ENCODE measurements at places on chromosomes 5 and 9. TPM values are rescaled to one million over a fixed set of nuclear protein-coding genes. Genes with fewer than 3 reads are reported as not detected.
A peak's percentile ranks its signal among the peaks of the same experiment; 100 is the strongest.

TRIM7 gene
- total RNA-seq = 1.2 TPM

MUSK gene
- total RNA-seq = not detected

PCDHB5 gene
- 1.2 TPM for total RNA-seq

VLDLR gene
- 10.8 TPM for total RNA-seq

IL5 gene
- not detected for total RNA-seq

COL5A1 gene
- 21.2 TPM for total RNA-seq

ANXA1 gene
- 189 TPM for total RNA-seq

PCDHGA10 gene
- 4.4 TPM for total RNA-seq

S100Z gene
- not detected for total RNA-seq

- no peaks in the 10 kb centered on the region for H3K36me3 ChIP-seq
- DNase-seq = no peak
- no peaks in the 10 kb centered on the region for H3K27me3 ChIP-seq
- peaks cover 18% of the 10 kb centered on the region for H3K4me1 ChIP-seq
- H3K4me3 ChIP-seq = no peak overlapping the region
These were observed 2.5 kb downstream of the ABCA2 start for GRCh38 chr9:137025517-137025966.

- DNase-seq = no peak
- H3K36me3 ChIP-seq = no peaks in the 10 kb centered on the region
- H3K4me1 ChIP-seq = no peaks in the 10 kb centered on the region
- H3K27me3 ChIP-seq = no peaks in the 10 kb centered on the region
- H3K27ac ChIP-seq = no peak overlapping the region
These were observed 55.9 kb upstream of the CEMIP2 start for GRCh38 chr9:71824257-71824656.

- no peak for DNase-seq
- H3K36me3 ChIP-seq = no peaks in the 10 kb centered on the region
- no peak overlapping the region for H3K4me3 ChIP-seq
These were observed 10.6 kb downstream of the PLEKHG4B start for GRCh38 chr5:102411-103043.

- no peak overlapping the region for H3K27ac ChIP-seq
- no peak for DNase-seq
- H3K4me1 ChIP-seq = no peaks in the 10 kb centered on the region
These were observed 2.1 kb downstream of the RNU6ATAC start for GRCh38 chr9:134162212-134162775.

- H3K4me3 ChIP-seq = no peak overlapping the region
- H3K4me1 ChIP-seq = no peaks in the 10 kb centered on the region
- H3K27me3 ChIP-seq = no peaks in the 10 kb centered on the region
These were observed 28.8 kb downstream of the PDE4D start for GRCh38 chr5:59864718-59865117.

GRCh38 chr9:125556046-125556721, 150.8 kb downstream of the MAPKAP1 start:
- H3K27ac ChIP-seq = no peak overlapping the region
- no peaks in the 10 kb centered on the region for H3K27me3 ChIP-seq
- H3K4me1 ChIP-seq = peaks cover 2% of the 10 kb centered on the region
- H3K36me3 ChIP-seq = no peaks in the 10 kb centered on the region
- no peak overlapping the region for H3K4me3 ChIP-seq

DNA sequence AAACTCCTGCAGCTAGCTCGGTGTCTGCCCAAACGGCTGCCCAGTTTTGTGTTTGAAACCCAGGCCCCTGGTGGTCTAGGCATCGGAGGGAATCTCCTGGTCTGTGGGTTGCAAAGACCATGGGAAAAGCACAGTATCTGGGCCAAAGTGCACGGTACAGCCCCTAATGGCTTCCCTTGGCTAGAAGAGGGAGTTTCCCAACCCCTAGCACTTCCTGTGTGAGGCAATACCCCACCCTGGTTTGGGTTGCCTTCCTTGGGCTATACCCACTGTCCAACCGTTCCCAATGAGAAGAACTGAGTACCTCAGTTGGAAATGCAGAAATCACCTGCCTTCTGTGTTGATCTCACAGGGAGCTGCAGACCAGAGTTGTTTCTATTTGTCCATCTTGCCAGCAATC, 41.8 kb downstream of the CAVIN4 start:
- H3K27me3 ChIP-seq = no peaks in the 10 kb centered on the region
- no peaks in the 10 kb centered on the region for H3K36me3 ChIP-seq
- H3K4me3 ChIP-seq = no peak overlapping the region
- no peaks in the 10 kb centered on the region for H3K4me1 ChIP-seq
- no peak overlapping the region for H3K27ac ChIP-seq
- no peak for DNase-seq

GRCh38 chr5:34847056-34847455, 8.1 kb downstream of the TTC23L start:
- DNase-seq = no peak
- no peaks in the 10 kb centered on the region for H3K36me3 ChIP-seq
- no peak overlapping the region for H3K4me3 ChIP-seq
- H3K4me1 ChIP-seq = no peaks in the 10 kb centered on the region
- no peaks in the 10 kb centered on the region for H3K27me3 ChIP-seq
- no peak overlapping the region for H3K27ac ChIP-seq

GRCh38 chr5:121982146-121982892, 20.5 kb downstream of the SRFBP1 start:
- no peaks in the 10 kb centered on the region for H3K36me3 ChIP-seq
- no peak overlapping the region for H3K27ac ChIP-seq
- no peak overlapping the region for H3K4me3 ChIP-seq
- H3K4me1 ChIP-seq = no peaks in the 10 kb centered on the region
- H3K27me3 ChIP-seq = no peaks in the 10 kb centered on the region

DNA sequence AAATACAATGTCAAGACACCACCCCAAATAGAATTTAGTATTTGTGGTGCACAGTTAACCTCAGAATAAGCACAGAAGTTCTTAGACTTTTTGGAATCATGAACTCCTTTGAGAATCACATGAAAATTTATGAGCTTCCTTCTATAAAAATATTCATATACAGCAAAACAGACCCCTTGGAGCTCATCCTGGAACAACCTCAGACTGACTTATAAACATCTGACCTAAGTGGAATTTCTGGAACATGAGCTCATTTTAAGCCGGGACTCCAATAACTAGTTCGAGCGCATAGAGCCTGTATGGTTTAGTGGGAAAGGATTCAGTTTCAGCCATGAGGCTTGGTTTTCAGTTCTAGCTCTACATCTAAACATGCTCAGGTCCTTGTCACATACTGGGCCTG, 192.3 kb downstream of the DEPDC1B start:
- H3K27ac ChIP-seq = no peak overlapping the region
- no peaks in the 10 kb centered on the region for H3K4me1 ChIP-seq
- no peak overlapping the region for H3K4me3 ChIP-seq
- H3K36me3 ChIP-seq = no peaks in the 10 kb centered on the region
- no peak for DNase-seq

GRCh38 chr5:142118155-142118686, 9.6 kb downstream of the NDFIP1 start:
- no peak overlapping the region for H3K4me3 ChIP-seq
- H3K27ac ChIP-seq = peak overlapping the region; percentile 23
- no peaks in the 10 kb centered on the region for H3K36me3 ChIP-seq
- H3K4me1 ChIP-seq = peaks cover 13% of the 10 kb centered on the region

- H3K36me3 ChIP-seq = no peaks in the 10 kb centered on the region
- no peak overlapping the region for H3K27ac ChIP-seq
- no peak for DNase-seq
- no peak overlapping the region for H3K4me3 ChIP-seq
- H3K27me3 ChIP-seq = no peaks in the 10 kb centered on the region
These were observed 122.9 kb downstream of the DMAC1 start for GRCh38 chr9:7676609-7677156.

- H3K27me3 ChIP-seq = no peaks in the 10 kb centered on the region
- no peaks in the 10 kb centered on the region for H3K36me3 ChIP-seq
- no peak overlapping the region for H3K27ac ChIP-seq
- H3K4me1 ChIP-seq = no peaks in the 10 kb centered on the region
These were observed 372.6 kb upstream of the PRR16 start for GRCh38 chr5:120091376-120091948.

DNA sequence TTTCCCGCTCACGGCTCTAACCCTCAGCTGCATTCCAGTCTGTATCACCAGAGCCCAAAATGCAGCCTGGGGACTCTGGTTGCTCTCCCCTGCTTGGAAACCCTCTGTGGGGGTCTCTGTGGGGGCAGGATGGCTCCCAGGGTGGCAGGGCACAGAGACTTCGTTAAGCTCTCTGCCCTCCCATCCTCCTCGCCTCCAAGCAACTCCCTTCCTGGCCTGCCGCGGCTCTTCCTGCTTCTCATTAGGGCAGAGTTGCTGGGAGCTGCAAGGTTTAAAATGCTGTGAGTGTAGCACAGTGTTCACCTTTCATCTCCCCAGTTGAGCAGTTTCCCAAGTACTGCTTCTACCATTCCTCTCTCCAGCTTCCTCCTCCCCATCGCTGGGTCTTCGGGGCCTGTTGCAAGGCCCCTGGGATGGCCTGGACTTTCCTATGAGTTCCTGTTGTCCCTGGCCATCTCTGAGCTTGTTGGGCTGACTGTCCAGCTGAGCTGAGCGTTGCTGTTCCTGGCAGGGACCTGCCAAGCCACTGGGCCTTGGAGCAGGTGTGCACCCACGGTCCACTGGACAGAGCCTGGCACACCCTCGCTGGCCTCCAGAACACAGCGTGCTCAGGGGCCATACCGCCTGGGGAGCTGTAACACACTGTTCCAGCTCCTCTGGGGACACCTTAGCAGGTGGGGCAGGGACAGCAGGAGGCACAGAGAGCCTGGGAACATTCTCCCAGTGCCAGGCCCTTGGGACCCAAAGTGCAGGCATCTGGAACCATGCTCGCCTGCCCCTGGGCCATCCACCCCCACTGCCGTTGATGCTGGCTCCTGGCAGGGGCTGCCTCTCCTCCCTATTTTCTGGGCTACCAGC, 188.4 kb downstream of the C9orf50 start:
- H3K27me3 ChIP-seq = no peaks in the 10 kb centered on the region
- DNase-seq = no peak
- H3K36me3 ChIP-seq = no peaks in the 10 kb centered on the region
- H3K27ac ChIP-seq = no peak overlapping the region

GRCh38 chr5:140631831-140632365, 1.1 kb downstream of the CD14 start:
- no peaks in the 10 kb centered on the region for H3K4me1 ChIP-seq
- H3K36me3 ChIP-seq = no peaks in the 10 kb centered on the region
- no peak for DNase-seq
- H3K27ac ChIP-seq = peak overlapping the region; percentile 56
- H3K27me3 ChIP-seq = no peaks in the 10 kb centered on the region

GRCh38 chr9:83032065-83032625, 30.8 kb downstream of the RASEF start:
- H3K4me1 ChIP-seq = no peaks in the 10 kb centered on the region
- DNase-seq = no peak
- H3K27ac ChIP-seq = no peak overlapping the region
- no peaks in the 10 kb centered on the region for H3K27me3 ChIP-seq
- no peak overlapping the region for H3K4me3 ChIP-seq

DNA sequence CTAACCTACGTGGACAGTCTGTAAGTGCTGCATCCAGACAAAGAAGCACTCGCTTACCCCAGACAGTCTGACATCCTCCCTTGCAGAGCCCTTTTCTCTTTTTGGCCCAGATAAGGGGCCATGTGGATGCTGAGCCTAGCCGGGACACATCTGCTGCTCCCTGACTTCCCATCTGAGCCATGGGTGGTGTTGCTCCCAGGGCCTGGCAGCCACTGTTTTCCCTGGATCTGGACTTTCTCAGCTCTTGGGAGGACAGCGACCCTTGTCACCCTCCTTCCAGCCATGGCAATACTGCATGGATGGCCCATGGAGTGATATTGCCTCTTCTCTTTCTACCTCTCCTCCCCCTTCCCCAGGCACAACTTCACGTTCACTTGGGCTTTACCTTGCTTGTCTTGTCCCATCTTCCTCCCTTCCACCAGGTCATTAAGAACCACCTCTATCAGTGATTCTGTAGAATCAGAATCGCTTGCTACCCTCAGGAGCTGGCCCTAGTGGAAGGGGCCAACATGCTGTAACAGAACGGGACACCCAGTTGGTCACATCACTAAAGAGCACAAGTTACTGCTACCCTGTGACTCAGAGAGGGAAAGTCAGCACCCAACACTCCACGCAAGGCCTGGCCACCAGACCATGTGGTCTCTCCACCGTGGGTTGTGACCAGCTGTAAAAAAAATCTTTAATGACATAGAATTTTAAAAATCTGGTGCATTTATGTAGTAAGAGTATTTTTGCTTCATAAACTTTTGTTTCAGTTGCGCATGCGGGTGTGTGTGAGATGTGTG, 4.4 kb downstream of the NEURL1B start:
- no peak overlapping the region for H3K4me3 ChIP-seq
- DNase-seq = no peak
- H3K36me3 ChIP-seq = no peaks in the 10 kb centered on the region
- H3K27ac ChIP-seq = peak overlapping the region; percentile 98
- H3K27me3 ChIP-seq = no peaks in the 10 kb centered on the region

DNA sequence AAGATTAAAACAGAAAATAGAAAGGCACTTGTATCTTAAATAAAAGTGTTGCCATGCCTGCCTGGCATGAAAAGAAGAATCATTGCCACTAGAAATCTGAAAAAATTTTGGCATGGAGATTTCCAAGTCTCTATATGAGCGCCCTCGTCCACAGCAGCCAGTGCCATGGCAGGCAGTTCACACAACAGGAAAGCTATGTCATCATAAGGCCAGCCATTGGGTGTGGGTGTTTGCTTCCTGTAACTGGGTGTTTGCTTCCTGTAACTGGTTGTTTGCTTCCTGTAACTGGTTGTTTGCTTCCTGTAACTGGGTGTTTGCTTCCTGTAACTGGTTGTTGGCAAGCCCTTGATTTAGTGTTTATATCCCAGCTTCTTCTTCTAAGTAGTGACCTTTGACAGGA, 446.7 kb downstream of the IRX1 start:
- H3K27me3 ChIP-seq = no peaks in the 10 kb centered on the region
- H3K27ac ChIP-seq = no peak overlapping the region
- no peak overlapping the region for H3K4me3 ChIP-seq
- no peak for DNase-seq
- H3K4me1 ChIP-seq = no peaks in the 10 kb centered on the region

DNA sequence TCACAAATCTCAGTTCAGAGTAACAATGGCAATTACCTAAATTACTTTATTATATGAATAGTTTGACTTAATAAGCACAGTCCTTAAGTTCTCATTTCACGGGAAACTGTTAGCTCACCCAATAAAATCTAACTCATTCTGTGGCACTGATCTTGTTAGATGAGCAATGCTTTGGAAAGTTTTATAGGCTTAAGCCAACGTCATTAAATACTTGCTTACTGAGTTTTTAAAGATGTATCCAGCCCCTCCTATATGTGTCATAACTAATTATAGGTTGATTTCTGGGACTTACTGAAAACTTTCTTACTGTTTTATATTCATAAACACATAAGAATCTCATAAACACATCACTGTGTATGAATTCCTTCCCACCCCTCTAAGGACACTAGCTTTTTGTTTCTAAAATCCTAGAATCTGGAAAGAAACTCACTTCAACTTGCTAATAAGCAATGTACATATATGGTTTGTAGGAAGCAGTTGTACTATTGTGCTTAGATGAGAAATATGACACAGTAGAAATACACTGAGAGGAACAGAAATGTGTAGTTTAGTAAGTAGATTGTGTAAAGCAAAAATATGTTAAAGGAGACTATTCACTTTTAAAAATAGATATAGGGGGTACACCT, 14.1 kb upstream of the MARCOL start:
- no peak for DNase-seq
- H3K27me3 ChIP-seq = no peaks in the 10 kb centered on the region
- H3K27ac ChIP-seq = no peak overlapping the region
- no peaks in the 10 kb centered on the region for H3K4me1 ChIP-seq
- H3K36me3 ChIP-seq = no peaks in the 10 kb centered on the region
- no peak overlapping the region for H3K4me3 ChIP-seq
